ENCODE measurements at places on chromosomes 7 and 10.
A peak's percentile ranks its signal among the peaks of the same experiment; 100 is the strongest.

DNA sequence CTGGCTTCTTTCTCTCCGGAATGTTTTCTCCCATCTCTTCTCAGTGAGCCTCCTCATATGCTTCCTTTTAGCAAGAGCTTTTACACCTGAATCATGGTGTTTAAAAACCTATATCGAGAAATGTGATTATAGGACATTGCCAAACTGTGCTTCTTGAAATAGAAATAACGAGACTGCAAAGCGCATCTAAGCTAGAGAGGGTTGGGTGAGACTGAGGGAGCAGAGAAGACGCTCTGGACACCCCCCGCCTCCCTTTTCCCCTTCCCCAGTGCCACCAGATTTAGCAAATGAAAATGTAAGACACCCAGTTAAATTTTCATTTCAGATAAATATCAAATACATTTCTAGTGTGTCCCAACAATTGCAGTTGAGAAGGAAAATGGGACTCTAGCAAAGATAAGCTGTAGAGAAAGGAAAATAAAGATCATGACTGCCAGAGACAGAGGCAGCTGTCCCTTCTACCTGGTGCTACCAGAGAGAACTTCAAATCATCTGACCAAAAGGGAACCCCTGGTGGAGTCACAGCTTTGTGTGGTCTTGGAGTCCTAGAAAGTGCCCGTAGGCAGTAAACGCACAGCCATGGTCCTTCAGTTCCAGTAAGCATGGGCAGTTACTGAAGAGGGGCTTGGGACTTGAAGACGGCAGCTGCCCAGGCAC lies 14.6 kb downstream of the GSDME start:
- no peak for DNase-seq

DNA sequence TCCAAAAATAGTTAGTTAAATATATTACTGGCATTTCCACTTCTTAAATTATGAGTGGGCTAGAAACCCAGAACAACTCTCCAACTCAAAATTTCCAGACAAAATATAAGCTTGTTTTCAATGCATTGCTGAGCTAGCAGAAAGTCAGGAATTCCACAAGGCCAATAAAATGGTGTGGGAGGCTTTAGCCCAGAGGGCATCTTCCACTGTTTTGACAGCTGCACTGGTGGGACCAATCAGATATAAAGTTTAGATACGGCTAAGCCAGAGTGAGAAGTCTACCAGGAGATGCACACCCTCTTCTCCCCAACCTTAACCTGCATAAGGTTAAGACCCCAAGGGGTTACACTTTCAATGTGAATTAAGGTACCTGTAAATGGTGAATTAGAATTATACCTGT lies 76.6 kb downstream of the AMPH start:
- no peak for DNase-seq

GRCh38 chr7:134121632-134122139 lies 5.5 kb upstream of the LRGUK start:
- no peak for DNase-seq

GRCh38 chr7:69349291-69349690 lies 249.0 kb upstream of the AUTS2 start:
- no peak for DNase-seq

- DNase-seq, result no peak
Measured at GRCh38 chr10:76429368-76430060, 998.1 kb downstream of the LRMDA start.

- DNase-seq, result no peak
Measured at GRCh38 chr7:137717811-137718271, 128.9 kb downstream of the DGKI start.

GRCh38 chr7:132966754-132967469 lies 115.0 kb downstream of the CHCHD3 start:
- DNase-seq, result no peak

- no peak for DNase-seq
Measured at GRCh38 chr7:26705567-26705966, 158.8 kb downstream of the SKAP2 start.

DNA sequence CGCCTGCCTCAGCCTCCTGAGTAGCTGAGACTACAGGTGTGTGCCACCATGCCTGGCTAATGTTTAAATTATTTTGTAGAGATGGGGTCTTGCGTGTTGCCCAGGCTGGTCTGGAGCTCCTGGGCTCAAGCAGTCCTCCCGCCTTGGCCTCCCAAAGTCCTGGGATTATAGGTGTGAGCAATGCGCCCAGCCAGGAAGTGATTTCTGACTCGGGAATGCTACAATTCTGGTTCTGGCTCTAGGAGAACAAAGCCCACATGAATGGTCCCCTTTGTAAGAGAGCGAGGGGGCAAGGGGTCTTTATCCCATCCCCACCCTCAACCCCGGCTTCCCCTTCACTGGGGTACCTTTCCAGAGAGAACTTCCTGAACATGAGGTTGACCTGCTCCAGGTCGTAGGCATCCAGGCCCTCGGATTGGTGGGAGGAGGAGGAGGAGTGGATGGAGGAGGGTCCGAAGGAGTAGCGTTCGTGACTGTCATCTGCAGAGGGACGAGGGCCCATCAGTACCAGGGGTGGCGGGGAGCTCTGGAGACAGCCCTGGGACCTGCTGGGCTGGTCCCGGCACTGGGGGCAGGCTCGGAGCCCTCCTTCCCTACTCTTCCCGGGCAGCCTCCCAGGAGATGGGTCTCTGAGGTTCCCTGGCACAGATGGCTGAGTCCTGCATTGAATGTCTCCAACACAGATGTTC lies 79.9 kb upstream of the GNA12 start:
- DNase-seq, result no peak

DNA sequence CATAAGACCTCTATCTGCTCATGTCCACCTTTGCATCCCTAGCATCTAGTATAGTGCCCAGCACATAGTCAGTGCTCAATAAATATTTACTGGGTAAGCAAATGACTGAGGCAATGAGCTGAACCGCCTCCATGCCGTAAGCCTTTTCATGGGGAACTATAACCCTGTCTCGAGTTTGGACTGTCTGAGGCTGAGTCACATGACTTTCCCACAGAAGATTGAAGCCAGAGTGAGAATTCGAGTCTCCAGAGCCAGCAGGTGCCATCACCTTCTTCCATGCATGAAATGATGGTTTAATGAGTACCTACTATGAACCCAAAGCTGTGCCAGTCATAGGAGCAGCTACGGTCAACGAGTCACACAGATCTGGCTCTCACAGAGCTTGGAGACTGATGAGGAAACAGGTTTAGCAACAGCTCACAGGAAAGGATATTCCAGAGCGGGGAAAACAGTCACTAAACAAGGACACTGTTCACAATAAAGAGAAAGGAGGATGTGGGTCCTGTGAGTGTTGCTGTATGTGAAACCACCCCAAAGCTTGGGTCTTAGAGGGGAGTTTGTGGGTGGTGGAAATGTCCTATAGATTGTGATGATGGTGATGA lies 75.2 kb downstream of the TEX36 start:
- no peak for DNase-seq

DNA sequence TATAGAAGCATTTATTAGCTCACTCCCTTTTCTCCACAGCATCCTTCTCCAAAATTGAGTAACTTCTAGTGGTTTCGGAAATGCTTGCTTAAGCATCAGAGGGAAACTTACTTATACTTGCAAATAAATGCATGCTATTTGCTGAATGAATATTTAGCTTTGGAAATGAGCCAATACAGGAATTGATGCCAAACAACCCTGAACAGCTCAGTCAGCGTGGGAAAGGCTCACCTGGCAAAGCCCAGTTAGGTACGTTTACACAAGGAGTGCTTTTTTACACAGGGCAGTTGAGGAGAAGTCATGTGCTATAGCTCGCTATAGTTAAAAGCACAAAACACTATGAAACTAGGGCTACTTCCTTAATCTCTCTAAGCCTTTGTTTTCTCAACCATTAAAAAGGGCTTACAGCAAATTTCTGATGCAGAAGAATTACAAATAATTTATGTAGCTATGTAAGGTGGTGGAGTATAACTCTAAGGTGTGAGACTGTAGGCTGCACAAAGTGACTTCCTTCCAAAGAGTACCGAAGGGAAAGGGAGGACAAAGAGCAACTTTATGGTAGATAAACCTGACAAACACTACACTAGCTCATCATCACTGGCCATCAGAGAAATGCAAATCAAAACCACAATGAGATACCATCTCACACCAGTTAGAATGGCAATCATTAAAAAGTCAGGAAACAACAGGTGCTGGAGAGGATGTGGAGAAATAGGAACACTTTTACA lies 498.2 kb downstream of the PHTF2 start:
- no peak for DNase-seq

GRCh38 chr7:90772410-90772809 lies 176.3 kb downstream of the CDK14 start:
- DNase-seq, result no peak

GRCh38 chr7:112892263-112892662 lies 102.1 kb upstream of the TMEM168 start:
- DNase-seq, result no peak

DNA sequence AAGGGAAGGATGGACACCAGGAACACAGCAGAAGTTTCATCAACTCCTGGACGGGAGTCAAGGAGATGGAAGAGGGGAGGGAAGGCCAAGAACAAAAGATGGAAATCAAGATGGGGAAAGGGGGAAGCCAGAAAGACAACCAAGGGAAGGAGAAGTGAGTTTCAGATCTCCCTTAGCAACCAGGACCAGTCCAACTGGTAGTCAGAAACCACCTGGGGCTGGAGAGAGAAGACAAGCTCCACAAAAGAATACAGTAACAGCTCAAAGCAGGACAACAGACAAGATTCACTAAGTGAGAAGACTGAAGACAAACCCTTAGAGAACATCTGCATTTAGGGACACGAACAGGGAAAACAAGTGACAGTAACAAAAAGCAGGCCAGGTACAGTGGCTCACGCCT lies 30.6 kb downstream of the CDCA7L start:
- DNase-seq, result no peak

- no peak for DNase-seq
Measured at GRCh38 chr10:86282664-86283465, 83.7 kb downstream of the GRID1 start.

DNA sequence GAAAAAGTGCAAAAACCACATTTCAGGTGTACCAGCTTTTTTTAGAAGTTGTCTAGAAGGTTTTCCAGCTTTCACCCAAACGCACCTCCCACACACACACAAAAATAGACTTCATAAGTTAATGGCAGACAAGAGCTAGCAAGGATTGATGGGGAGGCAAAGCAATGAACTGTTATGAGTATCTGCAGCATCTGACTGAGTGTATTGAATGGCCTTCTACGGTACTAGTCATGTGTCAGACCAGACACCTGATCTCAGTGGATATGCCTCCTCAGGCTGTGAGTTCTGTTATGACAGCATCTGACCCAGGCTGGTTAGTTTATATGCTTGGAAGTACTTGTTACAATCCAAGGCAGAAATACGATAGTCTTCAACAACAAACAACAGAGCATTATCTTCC lies 406.1 kb upstream of the AUTS2 start:
- DNase-seq, result no peak

DNA sequence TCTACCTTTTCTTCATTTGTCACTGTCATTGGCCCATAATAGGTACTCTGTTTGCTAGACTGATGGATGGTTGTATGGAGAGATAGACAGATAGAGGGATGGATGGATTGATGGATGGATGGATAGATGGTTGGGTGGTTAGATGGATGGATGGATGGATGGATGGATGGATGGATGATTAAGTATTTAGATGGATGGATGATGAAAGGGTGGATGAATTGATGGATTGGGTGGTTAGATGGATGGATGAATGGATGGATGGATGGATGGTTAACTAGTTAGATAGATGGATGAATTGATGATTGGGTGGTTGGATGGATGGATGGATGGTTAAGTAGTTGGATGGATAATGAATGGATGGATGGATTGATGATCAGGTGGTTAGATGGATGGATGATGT lies 334.7 kb upstream of the AUTS2 start:
- DNase-seq, result no peak

- DNase-seq, result no peak
Measured at GRCh38 chr7:42431873-42432272, 194.9 kb upstream of the GLI3 start.

DNA sequence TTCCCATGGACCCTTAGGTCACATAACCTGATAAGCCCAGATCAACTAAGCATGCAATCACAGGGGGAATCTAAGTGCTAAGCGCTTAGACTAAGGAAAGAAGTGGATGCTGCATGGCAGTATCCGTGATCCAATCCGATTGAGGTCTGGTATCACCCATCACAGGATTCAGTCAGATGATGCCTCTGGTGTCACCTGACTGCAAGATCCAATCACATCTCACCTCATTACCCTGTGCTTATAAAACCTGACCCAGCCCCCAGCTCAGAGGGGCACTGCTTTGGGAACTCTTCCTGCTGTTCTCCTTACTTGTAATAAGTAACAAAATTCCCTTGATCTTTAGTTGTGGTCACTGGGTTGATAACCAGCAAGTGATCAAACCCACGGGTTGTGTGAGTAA lies 84.7 kb upstream of the TMEM168 start:
- no peak for DNase-seq

- DNase-seq, result no peak
Measured at GRCh38 chr10:75978213-75978612, 546.8 kb downstream of the LRMDA start.

GRCh38 chr7:158495786-158496185 lies 91.8 kb downstream of the PTPRN2 start:
- DNase-seq, result peak; percentile 20

DNA sequence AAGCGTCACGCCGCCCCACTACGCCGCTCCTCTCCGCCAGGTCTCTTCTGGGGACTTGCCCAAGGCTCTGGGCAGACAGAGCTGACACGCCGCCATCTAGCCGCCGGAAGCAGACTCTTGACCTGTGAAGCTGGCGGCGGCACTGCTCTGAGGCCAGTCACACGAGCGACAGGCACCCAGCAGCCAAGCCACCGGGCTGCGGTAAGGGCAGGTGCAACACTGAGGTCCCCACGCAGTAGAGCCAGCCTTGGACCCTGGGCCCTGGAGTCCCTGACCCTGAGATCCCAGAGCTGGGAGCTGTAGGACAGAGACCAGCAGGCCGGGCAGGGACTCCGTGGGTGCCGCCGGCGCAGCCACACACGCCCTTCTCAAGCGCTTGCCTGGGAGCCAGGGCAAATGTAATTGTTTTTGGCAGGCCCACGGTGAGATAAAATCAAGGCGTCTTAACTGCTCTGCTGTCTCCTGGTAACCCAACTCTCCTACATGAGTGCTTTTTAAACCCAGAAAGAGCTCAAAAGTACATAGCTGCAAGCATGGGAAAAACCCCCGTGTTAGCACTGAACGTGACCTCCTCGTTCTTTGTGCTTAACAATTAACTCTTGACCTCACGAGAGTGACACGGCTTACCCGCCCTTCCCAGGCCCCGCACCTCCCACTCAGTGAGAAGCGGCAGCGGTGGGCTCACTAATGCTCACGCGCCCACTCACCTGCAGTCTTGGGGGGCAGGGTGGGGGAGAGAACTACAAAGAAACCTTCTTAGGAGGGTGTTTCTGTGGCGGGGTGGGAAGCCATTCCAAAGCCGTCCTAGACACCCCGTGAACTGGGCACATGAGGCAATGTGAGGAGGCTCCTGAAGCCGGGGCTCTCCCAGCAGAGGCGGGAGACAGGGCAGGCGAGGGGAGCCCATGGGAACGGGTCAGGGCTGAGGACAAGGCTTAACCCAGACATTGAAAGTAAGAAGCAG lies 8.5 kb downstream of the GPER1 start:
- DNase-seq, result peak; percentile 28

DNA sequence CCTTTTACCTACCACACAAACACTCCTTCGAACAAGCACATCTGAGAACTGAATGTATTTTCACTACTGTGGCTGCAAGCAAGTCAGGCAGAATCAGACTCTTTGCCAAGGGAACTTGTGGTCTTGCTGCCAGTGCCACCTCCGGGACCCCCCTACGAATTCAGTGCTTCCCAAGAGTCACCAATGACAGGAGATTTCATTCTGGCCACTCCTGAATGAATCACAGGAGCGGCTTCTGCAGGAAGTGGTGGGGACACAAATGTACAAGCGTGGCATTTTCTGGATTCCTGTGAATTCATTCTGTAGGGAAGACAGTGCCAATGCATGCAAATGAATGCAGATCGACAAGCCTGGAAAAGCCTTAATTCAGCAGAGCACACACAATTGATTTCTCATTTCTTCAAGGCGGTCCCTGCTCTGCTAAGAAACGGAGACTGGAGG lies 161.2 kb downstream of the CAMK1D start:
- no peak for DNase-seq

All from K562 (cell line).